ENCODE measurements at places on chromosomes 5 and 9.

GRCh38 chr5:141982626-141983025, 13.7 kb downstream of the RNF14 start:
- no peak for DNase-seq

GRCh38 chr5:111557686-111558085, 45.4 kb upstream of the STARD4 start:
- no peak for DNase-seq

GRCh38 chr9:34428325-34428958, 29.9 kb downstream of the FAM219A start:
- DNase-seq: no peak

DNA sequence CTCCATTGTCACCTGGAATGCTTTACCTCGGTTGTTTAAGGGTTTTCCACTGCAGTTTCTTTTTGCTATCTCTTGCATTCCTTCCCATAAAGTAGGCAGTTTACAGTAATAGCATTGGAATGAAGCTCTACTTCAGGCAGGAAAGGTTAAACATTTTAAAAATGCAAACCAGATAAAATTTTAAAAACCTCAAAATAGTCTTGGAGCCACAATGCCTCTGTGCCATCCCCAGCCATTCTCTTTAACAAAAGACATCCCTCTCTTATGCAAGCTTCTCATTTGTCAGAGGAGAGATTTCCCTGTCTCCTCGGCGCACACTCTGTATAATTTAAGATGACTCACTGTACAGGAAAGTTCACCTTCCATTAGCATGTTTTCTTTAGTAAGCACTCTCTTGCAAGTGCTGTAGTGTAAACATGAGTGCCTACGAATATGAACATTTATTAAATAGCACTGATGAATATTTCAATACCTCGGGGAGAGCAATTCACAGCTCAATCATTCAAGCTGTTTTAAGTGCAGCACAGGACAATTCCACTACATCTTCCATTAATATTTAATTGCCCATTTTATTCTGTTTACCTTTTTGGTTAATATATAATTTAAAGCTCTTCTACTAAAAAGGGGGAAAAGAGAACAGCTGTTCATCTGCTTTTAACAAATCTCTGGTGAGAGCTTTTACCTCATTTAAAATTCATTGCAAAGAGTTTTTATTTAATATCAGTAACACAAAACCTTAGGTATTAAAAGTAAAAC, 343.6 kb downstream of the SPATA31D1 start:
- no peak for DNase-seq

DNA sequence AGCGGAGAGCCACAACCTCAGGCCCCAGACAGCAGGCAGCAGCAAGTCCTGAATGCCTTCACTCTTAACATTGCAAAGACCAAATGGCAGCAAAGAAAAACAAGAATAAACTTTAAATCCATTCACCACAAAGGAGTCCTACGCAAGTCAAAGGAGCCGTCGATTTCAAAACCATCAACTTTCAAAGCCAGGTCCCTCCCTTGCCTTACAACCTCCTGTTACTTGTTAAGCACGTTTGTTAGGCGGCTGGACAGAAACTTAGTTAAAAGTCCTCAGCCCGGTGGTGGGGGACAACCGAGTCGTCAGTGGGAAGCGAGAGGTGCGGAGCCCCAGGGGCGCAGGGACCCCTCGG, 938 bp downstream of the LPAR1 start:
- DNase-seq: no peak

DNA sequence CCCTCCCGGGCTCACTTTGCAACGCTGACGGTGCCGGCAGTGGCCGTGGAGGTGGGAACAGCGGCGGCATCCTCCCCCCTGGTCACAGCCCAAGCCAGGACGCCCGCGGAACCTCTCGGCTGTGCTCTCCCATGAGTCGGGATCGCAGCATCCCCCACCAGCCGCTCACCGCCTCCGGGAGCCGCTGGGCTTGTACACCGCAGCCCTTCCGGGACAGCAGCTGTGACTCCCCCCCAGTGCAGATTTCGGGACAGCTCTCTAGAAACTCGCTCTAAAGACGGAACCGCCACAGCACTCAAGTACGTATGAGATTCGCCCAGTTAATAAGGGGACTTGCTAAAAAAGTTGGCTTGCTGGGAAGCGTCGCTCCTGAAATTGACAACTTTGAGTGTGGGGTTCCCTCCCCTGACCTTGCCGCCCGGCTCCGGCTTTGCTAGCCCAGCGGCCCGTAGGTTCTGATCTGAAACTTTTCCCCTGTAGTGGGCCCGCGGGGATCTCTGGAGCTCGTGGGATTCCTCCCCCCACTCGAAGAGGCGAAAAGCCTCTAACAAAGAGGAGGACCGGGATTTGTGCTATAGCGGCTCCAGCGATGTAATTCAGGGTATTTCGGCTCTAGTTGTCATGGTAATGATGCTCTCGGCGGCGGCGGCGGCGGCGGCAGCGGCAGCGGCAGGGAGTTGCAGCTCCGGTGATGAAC, 572 bp downstream of the NR4A3 start:
- DNase-seq: peak; percentile 55

- DNase-seq: no peak
Observed at GRCh38 chr5:168324859-168325630, 33.6 kb downstream of the WWC1 start.

- DNase-seq: no peak
Observed at GRCh38 chr5:81393430-81393782, 528 bp downstream of the ACOT12 start.

- DNase-seq: no peak
Observed at GRCh38 chr9:90198956-90199355, 443.7 kb downstream of the DIRAS2 start.

GRCh38 chr9:129437626-129438323, 183.1 kb downstream of the C9orf50 start:
- DNase-seq: no peak

GRCh38 chr5:120103495-120103894, 360.6 kb upstream of the PRR16 start:
- no peak for DNase-seq

DNA sequence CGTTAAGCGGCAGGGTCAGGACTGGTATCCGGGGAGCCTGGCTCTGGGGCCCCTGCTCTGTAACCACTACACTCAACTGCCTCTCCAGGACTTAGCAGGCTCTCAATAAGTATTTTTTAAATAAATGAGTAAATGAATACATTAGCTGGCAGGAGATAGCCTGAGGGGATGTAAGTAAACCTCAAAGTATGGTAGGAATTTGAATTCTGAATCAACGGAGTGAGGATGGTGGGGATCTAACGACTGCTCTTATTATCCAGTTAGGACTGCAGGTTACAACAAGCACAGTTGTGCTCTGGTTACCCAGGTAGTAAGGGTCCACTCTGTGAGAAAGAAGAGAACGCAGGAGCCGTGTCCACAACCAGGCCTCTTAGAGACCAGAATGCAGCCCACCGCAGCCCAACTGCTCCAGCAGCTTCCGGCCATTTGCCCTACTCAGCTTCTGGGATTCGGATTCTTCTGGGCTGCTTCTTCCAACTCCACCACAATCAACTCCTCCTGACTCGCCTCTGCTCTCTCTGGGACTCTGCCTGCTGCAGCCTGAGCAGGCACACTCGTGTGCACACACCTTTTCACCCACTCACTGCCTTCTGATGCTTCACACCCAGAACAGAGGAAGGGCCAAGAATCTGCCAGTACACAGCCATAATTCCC, 52.6 kb downstream of the MED27 start:
- no peak for DNase-seq

DNA sequence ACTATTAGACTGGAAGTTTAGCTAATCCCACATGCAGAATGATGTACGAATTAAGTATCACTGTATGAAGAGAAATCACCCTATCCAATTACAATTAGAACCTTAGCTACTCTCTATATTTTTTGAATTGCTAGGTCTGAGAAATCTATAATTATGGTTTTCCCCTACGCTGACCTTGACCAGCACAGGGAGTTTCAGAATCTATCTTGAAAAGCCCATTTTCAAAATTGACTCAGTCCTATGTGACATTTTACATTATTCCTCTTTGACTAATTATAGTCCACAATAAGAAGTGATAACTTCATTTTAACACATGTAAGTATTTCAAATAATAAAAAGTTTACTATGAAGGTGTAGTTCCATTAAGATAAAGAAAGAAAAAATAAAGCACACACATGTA, 21.5 kb downstream of the NUDT12 start:
- no peak for DNase-seq

DNA sequence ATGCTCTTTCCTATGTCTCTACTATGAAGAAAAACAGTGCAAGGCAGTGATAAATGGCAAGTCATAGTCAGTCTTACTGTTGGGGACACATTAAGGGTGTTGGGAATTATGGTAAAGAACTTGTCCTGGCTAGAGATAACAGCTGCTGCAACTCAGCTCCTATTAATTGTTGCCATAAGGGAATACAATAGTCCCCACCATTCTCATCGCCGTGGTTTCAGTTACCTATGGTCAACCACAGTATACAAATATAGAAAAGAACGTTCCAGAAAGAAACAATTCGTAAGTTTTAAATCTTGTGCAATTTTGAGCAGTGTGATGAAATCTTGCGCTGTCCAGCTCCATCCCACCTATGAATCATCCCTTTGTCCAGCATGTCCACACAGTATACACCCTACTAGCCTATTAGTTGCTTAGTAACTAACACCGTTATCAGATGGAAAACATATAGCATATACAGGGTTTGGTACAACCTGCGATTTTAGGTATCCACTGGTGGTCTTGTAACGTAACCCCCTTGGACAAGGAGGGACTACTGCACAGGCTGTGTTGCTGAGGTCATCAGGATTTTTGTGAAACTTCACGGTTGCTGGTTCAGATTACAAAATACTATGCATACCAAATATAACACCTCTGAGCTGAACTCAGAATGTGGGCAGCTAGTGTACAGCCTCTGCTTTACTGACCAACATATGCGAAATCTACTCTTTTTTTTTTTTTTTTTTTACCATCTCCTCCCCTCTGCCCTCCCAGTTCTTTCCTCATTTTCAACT, 53.5 kb downstream of the ZFR start:
- DNase-seq: no peak

DNA sequence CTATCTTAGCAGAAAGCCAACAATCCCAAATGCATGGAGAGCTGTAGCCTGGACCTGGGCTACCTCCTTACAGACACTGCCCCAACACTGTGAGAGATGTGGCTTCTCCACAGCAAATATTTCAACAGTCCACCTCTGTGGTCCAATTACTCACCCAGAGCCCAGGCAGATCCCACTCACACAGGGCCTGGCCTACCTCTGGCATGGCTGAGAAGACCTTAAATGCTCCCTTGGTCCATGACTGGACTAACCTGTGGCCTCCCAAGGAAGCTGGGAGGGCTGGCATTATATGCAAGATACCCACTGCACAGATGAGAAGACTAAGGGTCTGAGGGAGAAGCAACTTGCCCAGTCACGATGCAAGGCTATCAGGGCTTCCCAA, 22.8 kb upstream of the SLC25A51 start:
- DNase-seq: no peak

DNA sequence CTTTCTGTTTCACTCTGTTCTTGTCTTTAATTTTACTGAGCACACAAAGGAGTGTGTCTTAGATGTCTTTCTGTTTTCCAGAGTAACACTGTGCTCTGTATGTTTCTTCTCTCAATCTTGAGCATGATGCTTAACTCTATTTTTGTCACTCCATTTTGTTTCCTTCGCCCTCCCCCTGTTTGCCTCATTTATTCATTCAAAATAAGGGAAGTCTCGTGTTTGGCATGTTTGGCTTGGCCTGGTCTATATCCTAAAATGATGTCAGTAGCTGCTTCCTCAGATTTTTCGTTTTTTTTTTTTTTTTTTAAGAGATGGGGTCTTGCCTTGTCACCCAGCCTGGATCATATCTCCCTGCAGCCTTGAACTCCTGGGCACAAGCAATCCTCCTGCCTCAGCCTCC, 22.0 kb downstream of the ZNF618 start:
- no peak for DNase-seq

DNA sequence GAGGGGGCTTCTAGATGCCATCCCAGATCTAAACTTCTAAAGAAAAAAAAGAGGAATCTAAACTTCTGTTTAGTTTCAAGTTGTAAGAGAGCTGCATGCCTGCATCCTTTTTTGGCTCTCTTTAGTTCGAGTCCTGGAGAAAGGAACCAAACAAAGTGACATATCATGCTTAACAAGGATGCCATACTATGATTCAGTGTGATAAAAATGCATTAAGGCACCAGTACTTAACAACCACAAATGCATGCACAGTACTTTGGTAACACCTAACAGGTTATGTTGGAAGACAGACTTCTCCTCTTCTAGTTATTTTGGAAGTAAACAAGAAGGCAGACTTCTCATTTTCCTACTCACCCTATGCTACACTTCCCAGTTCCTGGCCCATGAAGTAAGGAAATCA, 27.3 kb downstream of the NME5 start:
- no peak for DNase-seq

- DNase-seq: no peak
Observed at GRCh38 chr9:26606756-26607155, 285.8 kb downstream of the CAAP1 start.

DNA sequence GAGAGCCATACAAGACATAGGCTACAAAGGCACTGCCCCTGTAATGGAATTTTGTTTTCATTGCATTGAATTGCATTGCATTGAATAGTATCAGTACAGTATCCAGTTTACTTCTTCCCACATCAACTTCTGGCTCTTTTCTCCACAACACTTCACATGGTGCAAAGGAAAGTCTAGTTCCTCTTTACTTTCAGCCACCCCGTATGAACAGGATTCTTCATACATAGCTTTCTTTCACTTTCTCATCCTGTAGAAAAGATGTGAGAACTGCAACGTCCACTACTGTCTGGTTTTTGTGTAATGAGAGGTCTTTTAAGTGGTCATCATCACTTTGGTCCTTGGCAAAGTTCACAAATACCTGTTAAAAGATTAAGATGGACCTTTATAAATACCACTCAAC, 20.2 kb downstream of the NIPSNAP3B start:
- no peak for DNase-seq

- no peak for DNase-seq
Observed at GRCh38 chr5:96816991-96817390, 9.2 kb upstream of the ERAP1 start.

DNA sequence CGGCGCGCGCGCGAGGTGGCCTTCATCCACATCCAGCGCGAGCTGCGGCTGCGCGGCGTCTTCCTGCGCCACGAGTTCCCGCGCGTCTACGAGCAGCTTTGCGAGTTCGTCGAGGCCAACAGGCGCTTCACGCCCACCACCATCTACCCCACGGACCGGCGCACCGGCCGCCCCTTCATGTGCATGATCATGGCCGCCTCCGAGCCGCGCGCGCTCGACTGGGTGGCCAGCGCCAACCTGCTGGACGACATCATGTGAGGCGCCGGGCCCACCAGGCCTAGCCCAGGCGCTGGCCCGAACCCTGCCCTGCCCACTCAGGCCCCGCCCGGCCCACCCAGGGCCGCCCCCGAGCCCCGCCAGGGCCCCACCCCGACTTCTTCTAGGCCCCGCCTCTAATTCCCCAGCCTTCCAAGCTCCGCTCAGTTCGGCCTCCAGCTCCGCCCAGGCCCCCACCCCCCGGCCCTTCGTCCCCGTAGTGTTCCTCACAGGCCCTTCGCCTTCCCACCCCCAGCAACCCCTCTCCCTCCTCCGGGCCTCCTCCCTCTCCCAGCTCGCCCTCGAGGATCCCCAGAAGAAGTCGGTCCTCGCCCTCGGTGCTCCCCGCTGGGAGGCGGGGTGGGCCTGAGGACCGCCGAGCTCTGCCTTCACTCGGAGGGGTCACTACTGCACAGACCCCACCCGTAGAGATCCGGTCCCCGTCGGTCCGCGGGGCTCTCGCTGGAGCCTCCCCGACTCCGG, 2.0 kb upstream of the PHPT1 start:
- no peak for DNase-seq

All from effector memory CD8-positive, alpha-beta T cell (primary cell).